Fibroblast of lung (primary cell): ENCODE measurements at places on chromosomes 11 and 22. TPM values are rescaled to one million over a fixed set of nuclear protein-coding genes. Genes with fewer than 3 reads are reported as not detected.

GRCh38 chr11:47506373-47506772, 46.6 kb downstream of the CELF1 start:
- DNase-seq: no peak

DNA sequence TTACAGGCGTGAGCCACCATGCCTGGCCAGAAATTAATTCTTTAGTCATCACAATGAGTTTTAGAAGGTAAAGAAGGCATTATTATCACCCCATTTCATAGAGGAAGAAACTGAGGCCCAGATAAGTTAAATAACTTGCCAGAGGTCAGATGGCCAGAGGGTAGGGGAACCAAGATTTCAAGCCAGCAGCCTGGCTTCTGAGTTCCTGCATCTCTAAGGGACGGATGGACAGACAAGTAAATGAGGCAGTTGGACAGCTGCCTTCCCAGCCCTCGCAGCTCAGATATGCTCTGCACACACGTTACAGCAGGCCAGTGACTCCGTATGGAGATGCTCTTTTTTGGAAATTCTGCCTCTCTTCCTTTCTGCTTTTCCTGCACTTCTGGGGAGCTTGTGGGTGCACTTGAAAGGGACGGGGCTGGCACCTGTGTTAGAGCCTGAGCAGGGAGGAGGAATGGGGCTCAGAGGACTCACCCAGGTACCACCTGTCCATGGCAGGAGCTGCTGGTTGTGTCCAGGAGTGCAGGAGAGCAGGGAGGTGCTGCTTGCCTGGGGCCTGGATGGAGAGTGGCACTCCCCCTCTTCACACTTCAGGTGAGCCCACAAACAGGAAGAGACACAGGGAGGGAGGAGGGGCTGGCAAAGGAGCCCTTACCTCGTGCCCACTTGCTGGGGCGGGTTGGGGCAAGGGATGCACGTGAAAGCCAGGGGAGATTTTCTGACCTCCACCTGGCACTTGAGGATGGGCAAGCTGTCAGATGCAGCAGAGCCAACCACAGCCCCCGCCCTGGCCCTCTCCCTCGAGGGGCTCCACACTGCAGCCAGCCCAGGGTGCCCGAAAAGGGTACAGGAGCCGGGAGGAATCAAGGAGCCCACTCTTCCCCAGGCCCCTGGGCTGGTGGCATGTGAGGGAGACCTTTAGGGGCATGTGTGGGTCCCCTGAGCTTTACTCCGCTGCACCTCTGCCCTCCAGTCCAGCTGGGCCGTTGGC, 3.3 kb upstream of the FXYD2 start:
- no peak for DNase-seq

DNA sequence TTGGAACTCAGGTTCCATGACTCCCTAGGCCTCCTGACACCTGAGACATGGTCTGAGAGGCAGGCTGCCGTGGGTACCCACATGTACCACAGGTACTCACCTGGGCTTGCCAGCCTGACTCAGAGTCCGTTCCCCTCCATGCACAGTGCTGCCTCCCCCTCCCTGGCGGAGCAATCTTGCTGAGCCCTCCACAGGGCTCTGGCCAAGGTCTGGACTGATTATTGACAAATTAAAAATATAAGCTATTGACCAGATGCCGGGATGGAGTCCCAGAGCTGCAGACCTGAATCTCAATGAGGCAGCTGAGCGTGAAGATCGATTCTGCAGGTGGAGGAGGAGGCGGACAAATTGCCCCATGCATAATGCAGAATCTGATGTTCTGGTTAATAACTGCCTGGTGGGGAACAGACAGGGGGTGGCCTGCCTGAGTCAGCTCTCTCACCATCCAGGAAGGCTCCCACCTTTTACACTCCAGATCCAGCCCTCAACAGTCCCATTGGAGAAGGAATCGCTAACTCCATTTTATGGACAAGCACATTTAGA, 422.7 kb downstream of the MIAT start:
- DNase-seq: no peak

DNA sequence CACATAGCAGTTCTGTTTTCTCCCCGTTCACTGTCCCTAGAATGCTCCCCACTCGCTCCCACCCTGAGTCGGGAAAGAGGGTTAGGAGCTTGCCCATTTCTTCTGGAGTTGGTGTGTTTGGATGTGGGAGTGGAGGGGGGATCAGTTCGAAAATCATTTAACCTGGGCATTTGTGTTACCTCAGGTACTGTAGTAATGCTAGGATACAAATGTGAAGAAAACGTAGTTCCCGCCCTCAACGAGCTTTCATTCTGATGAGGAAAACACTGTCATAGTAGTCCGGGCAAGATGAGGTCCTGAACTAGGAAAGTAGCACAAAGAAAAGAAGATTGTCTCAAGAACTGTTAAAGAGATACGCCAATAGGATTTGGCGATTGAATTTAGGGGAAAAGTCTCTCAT, 539 bp downstream of the SDHD start:
- DNase-seq: no peak

DNA sequence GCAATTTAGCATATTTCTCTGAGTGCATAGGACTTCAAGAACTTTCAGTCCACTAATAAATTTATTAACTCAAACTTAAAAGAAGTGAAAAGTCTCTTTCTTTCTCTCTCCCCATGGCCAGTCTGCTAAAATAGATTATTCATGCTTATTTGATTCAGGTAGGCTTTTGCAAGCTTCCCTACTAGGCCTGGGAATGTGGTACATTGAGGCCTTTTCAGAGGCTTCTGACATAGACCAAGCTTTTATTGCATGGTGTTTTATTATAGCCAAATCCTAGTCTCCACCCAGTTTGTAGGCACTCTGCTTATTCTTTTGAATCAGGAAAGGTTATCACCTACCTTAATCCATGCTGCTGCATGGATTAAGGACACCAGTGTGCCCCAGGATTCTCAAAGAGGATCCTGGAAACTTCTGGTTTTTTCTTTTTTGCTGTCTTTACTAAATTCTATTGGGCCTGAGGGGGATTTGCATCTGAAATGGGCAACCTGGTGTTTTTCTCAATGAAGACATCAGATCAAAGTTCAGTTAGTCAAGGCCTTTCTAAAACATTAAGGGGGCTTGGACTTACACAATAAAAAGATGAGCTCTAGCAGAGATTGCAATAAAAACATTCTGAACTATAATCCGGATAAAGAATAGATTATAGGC, 92.2 kb downstream of the ELP4 start:
- no peak for DNase-seq

GRCh38 chr11:113286509-113287497, 27.6 kb upstream of the TTC12 start:
- DNase-seq: peak; percentile 36

DNA sequence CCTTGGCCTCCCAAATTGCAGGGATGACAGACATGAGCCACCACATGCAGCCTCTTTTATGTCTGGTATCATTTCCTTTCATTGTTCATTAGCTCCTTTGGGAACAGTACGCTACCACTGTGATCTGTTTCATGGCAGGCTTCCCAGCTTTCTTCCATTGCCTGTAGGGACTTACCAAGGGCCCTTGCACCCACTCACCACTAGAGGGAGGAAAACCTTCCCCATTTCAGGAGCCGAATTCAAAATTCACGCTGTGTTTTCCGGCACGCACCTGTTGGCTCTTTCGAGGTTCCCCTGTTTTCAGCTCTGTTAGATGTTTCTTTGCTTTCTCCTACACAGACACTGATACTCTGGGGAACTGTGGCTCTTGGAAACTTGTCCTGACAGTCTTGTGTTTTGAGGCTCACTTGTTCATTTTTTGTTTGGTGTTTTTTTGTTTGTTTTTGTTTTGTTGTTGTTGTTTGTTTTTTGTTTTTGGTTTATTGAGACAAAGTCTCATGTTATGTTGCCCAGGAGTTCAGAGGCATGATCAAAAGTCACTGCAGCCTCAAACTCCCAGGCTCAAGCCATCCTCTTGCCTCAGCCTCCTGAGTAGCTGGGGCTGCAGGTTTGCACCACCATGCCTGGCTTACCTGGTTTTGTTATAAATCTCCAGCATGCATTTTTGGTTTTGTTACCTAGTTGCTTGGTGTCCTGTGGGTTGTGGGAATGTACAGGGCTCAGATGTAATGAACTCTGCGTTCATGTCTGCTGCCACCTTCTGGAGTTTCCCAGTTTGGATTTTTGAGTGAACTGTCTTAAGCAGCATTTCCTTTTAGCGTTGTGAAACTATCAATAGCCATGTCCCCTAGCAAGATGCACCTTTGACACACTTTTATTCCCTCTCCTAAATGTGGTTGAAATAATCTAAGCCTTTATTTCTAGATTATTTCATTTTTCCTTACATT, 2.3 kb downstream of the KRTAP5-11 start:
- peak; percentile 64 for DNase-seq

- DNase-seq: no peak
These were observed 7.3 kb upstream of the EHF start for GRCh38 chr11:34613552-34614056.

- no peak for DNase-seq
These were observed 174.7 kb upstream of the CADM1 start for GRCh38 chr11:115678942-115679341.

- DNase-seq: no peak
These were observed 7.3 kb downstream of the SIDT2 start for GRCh38 chr11:117185736-117186430.

DNA sequence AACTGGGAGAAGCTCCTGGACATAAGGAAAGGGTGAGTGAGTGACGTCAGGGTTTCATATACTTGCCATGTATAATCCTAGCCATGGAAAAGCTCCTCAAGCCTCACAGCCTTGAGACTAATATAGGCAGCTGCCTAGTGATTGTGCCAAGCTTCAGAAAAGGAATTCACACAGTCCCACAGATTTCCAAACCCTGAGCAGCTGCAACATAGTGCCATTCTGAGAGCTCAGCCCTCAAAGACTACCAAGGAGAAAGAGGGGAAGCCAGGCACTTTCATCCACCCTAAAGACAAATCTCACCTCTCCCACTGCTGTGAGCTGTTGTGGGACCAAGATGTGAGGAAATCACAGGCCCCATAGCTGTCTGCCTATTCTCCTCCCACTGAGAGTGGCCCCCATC, 707.9 kb upstream of the ANO5 start:
- no peak for DNase-seq

- peak; percentile 34 for DNase-seq
These were observed 7.1 kb upstream of the FLI1 start for GRCh38 chr11:128686745-128687177.

GRCh38 chr11:103892603-103893002, 143.8 kb upstream of the DDI1 start:
- peak; percentile 85 for DNase-seq

DNA sequence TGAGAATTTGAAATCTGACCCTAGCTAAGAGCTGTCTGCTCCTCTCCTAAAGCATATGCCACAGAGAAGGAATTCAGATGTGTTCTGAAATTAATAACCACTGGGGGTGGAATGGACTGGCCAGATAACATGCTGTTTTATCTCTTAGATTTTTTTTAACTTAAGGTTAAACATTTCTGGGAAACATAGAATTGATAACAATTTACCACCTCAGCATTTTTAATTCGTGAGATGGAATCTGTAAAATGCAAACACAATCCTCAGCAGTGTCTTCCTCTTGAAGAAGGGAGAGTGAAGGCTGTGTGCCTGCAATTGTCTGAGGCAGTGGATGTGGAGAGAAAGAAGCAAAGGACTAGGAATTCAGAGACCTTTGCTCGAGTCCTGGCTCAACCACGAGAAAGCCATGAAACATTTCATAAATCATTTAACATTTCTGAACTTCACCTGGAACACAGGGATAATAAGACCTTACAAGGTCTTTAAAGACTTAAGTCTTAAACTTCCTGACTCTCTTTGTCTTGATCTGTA, at the start of gene SLC5A12:
Gene SLC5A12, minus strand, starts transcription at position 113 of the 528 bp plus-strand sequence. CDS start 346 bp downstream, outside the sequence.
- DNase-seq: no peak

- DNase-seq: peak; percentile 9
These were observed 193.2 kb upstream of the PLET1 start for GRCh38 chr11:112453601-112454577.

DNA sequence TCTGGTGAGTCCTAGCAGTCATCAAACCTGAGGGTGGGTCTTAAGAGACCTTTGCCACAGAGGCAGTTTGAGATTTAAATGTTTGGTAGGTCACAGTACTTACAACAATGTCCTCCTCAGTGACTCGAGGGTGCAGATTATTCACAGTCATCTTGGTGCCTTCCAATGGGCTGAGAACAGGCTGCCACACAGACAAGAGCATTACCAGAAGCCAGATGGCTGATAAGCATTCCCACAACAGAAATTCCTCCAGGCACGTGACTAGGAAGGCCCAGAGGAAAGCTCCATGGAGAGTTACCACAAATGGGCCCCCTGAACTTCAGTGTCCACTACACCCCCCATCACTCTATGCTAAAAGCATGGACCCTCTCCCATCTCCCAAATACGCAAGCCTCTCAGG, 19.2 kb downstream of the POLDIP3 start:
- no peak for DNase-seq

Gene RIMBP3C
- 0.02 and 0.03 TPM in 2 replicates for polyA plus RNA-seq

Gene ENTHD1
- polyA plus RNA-seq: not detected in 2 replicates
